ENCODE measurements at places on chromosomes 3 and 15. TPM values are rescaled to one million over a fixed set of nuclear protein-coding genes. Genes with fewer than 3 reads are reported as not detected.

DNA sequence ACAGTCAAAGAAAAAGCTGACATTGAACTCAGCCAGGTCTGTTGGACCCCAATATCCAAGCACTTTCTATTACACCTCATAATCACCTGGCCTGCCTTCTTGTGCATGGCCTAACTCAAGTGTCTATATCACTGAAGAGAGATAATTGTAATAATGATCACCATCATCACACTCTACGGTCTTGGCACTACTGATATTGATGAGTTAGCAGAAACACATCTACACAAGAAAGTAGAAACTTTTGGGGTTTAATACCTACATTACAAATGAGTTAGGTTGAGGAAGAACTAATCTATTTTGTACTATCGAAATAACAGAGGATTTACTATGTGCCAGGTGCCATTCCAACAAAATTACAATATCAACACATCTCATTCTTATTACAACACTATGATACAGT, 30.7 kb downstream of the TUSC7 start:
- no peak overlapping the region for H3K4me3 ChIP-seq
- H3K36me3 ChIP-seq = no peaks in the 10 kb centered on the region
- no peak for DNase-seq
- H3K4me1 ChIP-seq = no peaks in the 10 kb centered on the region
- no peaks in the 10 kb centered on the region for H3K27me3 ChIP-seq
- no peak overlapping the region for H3K27ac ChIP-seq

GRCh38 chr3:38190481-38190881, 25.1 kb downstream of the OXSR1 start:
- H3K4me3 ChIP-seq = no peak overlapping the region
- peaks cover 9% of the 10 kb centered on the region for H3K36me3 ChIP-seq
- H3K27ac ChIP-seq = no peak overlapping the region
- no peaks in the 10 kb centered on the region for H3K4me1 ChIP-seq

GRCh38 chr15:26294059-26294689, 431.0 kb upstream of the ATP10A start:
- no peak overlapping the region for H3K4me3 ChIP-seq
- no peaks in the 10 kb centered on the region for H3K4me1 ChIP-seq
- no peak for DNase-seq
- no peak overlapping the region for H3K27ac ChIP-seq

GRCh38 chr15:98580572-98580971, 67.8 kb upstream of the IGF1R start:
- no peaks in the 10 kb centered on the region for H3K36me3 ChIP-seq
- H3K4me1 ChIP-seq = peaks cover 1% of the 10 kb centered on the region
- peaks cover 30% of the 10 kb centered on the region for H3K27me3 ChIP-seq

GRCh38 chr3:187743195-187744141, 1.8 kb downstream of the BCL6 start:
- peak overlapping the region; percentile 83 for H3K4me3 ChIP-seq
- peak; percentile 46 for DNase-seq
- no peaks in the 10 kb centered on the region for H3K27me3 ChIP-seq
- peak overlapping the region; percentile 90 for H3K27ac ChIP-seq
- H3K36me3 ChIP-seq = no peaks in the 10 kb centered on the region
- H3K4me1 ChIP-seq = peaks cover 5% of the 10 kb centered on the region

DNA sequence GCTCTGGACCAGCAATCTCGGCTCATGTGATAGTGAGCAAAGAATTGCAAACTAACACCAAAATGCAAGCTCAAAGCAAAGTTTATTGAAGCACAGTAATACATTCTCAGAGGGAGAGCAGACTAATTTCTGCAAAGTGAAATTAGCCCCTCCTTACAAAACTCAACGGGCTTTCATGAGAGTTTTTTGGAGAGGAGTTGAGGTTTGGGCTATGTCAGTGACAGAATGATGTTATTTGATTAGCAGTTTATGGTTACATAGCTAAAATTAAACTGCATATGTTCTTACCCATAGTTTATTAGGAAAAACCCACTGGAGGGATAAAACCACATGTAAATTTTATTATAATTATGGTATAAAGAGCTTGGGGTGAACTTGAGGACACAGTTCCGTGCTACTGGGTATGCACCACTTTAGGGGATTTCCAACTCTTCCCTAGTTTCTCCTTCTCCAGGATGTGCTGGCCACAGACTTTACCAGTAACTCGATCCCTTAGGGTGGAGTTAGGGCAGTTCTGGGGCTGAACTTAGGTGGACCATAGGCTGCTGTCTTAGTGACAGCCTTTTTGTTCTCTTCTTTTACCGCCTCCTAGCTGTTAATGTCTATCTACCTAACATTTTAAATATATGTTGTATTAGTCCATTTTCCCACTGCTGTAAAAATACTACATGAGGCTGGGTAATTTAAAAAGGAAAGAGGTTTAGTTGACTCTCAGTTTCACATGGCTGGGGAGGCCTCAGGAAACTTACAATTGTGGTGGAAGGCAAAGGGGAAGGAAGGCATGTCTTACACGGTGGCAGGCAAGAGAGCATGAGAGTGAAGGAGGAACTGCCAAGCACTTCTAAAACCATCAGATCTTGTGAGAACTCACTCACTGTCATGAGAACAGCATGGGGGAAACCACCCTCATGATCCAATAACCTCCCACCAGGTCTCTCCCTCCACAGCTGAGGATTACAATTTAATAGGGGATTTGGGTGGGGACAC, 8.9 kb upstream of the AADACL2 start:
- peak; percentile 42 for DNase-seq
- no peak overlapping the region for H3K4me3 ChIP-seq
- no peaks in the 10 kb centered on the region for H3K4me1 ChIP-seq
- H3K27ac ChIP-seq = no peak overlapping the region
- H3K27me3 ChIP-seq = no peaks in the 10 kb centered on the region
- H3K36me3 ChIP-seq = no peaks in the 10 kb centered on the region

GRCh38 chr15:74799856-74800558, 12.6 kb upstream of the LMAN1L start:
- no peak overlapping the region for H3K27ac ChIP-seq
- DNase-seq = peak; percentile 52
- H3K4me3 ChIP-seq = no peak overlapping the region
- H3K4me1 ChIP-seq = peaks cover 2% of the 10 kb centered on the region

GRCh38 chr15:54082836-54083492, 104.7 kb downstream of the UNC13C start:
- no peaks in the 10 kb centered on the region for H3K4me1 ChIP-seq
- peak; percentile 0 for DNase-seq
- no peaks in the 10 kb centered on the region for H3K36me3 ChIP-seq
- H3K4me3 ChIP-seq = no peak overlapping the region

The PDCD7 gene
- 8.1 TPM for total RNA-seq

The KCNMB2 gene
- not detected for total RNA-seq

The SMCO1 gene
- not detected for total RNA-seq

Data from IMR-90 (cell line).